ENCODE measurements at places on chromosomes 5 and 9.
A peak's percentile ranks its signal among the peaks of the same experiment; 100 is the strongest.

- DNase-seq: no peak
These were observed 47.5 kb downstream of the DBH start for GRCh38 chr9:133683586-133684120.

DNA sequence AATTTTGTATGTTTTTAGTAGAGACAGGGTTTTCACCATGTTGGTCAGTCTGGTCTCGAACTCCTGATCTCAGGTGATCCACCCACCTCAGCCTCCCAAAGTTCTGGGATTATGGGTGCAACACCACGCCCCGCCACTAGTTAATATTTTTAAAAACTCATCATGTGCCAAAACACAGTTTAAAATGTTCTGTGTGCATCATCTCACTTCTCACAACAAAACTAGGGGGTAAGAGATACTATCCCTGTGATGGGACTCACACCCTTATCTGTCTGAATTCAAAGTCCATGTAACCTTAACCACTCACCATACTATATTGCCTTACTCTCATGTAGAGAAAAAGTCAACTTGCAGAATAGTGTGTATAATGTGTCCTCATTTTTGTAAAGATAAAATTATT is 2.6 kb downstream of the PKD2L2 start:
- no peak for DNase-seq

DNA sequence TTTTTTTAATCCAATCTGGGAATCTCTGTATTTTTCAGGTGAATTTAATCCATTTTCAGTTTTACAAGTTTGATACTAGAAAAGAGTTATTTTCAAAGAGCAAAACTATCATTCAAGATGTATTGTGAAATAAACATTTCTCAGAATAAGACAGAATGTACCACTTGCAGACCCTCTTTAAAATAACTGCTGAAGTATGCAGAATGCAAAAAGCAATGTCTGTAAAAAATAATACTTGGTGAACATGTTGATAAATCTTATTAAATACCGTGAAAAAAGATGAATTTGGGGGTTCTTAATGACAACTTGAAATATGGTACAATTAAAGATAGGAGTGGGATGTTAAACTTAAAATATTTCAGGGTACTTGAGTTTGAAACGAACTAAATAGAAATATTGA is 26.1 kb upstream of the RASA1 start:
- no peak for DNase-seq

- peak; percentile 48 for DNase-seq
These were observed 19.4 kb downstream of the GARNL3 start for GRCh38 chr9:127283917-127284497.

DNA sequence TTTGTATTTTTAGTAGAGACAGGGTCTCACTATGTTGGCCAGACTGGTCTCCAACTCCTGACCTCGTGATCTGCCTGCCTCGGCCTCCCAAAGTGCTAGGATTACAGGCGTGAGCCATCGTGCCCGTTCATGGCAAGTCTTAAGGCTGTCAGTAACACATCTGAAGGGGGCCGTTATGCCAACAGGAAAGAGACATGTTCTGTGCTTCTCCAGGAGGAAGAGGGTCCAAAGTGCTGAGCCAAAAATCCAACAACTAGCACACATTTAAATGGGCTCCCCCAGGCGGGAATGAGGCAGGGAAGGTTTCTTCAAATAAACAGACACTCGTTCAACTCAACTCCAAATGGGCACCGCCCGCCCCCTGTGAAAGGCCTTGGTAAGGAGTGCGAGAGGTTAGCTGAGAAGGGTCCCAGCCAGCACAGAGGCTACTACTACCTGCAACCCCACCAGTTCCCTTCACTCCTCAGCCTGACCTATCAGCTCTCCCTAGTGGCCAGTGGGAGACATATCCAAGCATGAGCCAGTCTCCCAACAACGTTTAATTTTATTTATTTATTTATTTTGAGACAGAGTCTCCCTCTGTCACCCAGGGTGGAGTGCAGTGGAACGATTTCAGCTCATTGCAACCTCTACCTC is 84.1 kb upstream of the DMRT1 start:
- DNase-seq: peak; percentile 60

DNA sequence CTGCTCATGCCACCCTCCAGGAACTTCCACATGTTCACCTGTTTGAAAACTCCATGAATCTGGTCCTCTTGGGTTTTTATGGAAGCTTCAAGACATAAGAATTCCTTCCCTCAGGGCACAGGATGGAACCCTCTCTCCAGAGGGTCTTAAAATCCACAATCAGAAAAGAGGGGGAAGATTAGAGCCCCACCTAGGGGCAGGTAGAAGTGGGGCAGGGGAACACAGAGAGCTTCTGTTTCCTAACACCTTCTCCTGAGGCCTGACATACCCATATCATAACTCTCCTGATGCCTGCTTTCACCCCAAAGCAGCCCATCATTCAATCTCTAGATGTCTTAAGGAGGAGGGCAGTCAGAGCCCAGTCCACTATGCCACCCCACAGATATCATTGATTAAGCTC is 1087.7 kb upstream of the ARRDC3 start:
- no peak for DNase-seq

- no peak for DNase-seq
These were observed 70.0 kb downstream of the LMNB1 start for GRCh38 chr5:126846744-126847455.

DNA sequence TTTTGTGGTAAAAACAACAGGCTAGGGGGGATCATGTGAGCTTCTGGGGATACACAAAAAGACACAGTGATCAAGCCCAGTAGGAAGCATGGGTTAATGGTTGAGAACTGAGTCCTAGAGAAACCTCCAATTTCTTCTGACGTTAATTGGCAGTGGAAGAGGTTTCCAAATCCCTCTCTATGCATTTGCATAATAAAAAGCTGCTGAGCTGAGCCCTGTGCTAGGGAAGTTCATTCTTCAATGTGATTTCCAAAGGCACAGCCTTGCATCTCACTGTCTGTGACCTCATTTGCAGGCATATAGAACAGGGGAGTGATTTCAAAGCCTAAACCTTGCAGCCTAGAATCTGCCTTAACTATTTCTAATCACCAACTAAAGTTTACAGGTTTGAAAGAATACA is 812 bp downstream of the DNAH5 start:
- no peak for DNase-seq

DNA sequence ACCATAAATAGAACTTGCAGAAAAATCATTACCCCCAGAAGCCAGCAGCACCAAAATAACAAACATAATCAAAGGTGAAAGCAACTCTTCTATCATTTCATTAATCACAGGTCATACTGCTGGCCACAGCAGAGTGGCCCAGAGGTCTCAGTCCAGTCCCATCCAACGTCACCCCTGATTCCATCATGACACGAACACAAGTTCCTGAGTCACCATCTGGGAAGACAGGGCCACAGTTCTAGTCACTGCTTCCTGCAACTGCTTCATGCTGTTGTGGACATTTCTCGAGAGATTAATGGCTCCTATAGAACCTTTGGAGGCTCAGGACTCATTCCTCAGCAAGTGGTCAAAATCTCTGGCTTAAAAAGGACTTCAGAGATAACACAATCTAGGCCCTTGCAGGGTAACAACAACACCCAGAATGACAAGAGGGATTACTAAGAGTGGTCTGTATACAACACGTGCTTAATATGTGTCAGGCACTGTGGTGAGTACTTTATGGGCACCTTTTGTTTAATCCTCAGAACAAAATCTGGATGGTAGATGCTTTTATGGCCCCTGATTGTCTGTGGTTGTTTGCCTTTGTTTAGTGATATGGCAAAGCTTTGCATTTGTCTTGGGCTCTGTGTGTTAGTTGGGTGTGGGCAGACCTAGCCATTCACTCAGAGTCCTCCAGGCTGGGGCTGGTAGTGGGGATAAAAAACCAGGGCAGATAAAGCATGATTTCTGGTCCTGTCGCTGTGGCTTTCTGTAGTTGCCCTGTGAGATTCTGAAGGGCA is 184.3 kb downstream of the DAB2IP start:
- DNase-seq: no peak

DNA sequence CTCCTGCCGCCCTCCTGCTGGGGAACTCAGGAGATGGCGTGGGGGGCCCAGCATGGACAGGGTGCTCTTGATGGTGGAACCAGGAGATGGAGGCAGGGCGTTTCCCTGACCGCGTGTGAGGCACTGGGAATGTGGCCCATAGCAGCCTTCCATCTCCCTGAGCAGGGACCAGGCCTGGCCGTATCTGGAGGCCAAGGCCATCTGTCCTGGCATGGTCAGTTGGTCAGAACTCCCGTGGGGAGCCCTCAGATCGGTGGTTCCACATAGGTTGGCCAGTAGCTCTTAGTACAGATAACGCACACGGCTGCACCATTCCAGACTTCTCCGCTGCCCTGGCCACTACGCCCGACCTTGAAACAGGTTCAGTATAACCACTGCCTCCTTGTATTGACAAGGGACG is 77.6 kb downstream of the KCNT1 start:
- DNase-seq: no peak

- no peak for DNase-seq
These were observed 529.5 kb upstream of the ZNF462 start for GRCh38 chr9:106333481-106333880.

- DNase-seq: peak; percentile 74
These were observed 528.7 kb upstream of the ZNF608 start for GRCh38 chr5:125274938-125275724.

Measured in astrocyte of the spinal cord (primary cell).